CD4-positive, alpha-beta T cell treated with Interleukin-15 for 4 hours (primary cell): ENCODE measurements at places on chromosomes 2 and 18.

GRCh38 chr2:227908266-227909054, 37.0 kb downstream of the DAW1 start:
- DNase-seq, result no peak

- no peak for DNase-seq
Measured at GRCh38 chr2:167191588-167191987, 303.3 kb downstream of the XIRP2 start.

- DNase-seq, result no peak
Measured at GRCh38 chr2:28389399-28390240, 3.0 kb upstream of the FOSL2 start.

DNA sequence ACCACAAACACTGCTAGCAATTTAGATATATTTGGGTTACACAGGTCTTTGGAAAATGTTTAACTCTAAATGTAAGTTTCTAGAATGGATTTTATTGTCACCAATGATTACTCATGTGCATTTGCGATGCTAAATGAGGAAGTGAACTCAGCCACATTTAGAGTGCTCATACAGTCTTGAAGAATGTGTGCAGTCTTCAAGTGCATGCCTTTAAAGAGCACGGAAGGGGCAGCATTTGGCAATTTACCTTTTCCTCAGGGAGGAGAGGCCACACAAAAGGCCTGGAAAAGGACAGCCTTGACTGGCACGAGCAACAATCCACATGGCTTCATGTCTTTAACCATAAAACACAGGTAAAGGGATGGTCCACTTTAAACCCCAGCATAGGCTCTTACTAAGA, 78.5 kb upstream of the STK17B start:
- no peak for DNase-seq

DNA sequence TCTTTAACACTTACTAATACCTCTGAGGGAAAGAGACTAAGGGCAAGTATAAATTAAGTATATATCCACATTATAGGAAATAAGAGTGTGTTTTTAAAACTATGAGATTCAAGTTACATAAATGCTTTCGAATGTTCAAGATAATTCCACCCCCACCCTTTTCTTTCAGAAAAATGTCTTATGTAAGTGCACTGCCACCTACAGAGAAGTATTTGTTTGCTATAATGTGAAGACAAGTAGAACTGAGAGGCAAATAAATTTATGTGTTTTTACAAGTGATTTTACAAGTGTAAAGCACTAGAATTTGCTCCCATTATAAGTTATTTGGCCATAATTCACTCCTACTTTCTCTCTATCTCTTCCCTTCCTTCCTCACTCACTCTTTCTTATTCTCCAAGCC, 99.9 kb upstream of the CRACDL start:
- no peak for DNase-seq

GRCh38 chr2:145090841-145091761, 571.2 kb upstream of the ZEB2 start:
- no peak for DNase-seq

DNA sequence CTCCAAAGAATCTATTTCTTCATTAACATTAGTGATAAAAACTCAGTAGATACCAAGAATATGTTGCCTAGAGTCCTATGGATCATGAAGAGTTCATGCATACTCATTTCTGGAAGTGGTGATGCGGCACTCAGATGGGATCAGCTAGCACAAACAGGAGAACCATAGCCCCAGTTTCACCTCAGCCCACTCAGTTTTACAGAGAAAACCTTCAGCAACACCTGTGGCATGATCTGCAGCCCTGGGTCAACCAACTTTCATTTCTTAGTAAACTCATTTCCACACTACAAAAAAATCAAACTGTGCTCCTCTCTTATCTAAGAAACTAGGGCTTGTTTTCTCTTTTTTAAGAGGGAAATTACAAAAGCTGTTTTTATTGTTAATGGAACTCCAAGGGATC, 569.4 kb downstream of the CCDC85A start:
- DNase-seq, result no peak

- no peak for DNase-seq
Measured at GRCh38 chr18:41558715-41559114, 396.3 kb upstream of the PIK3C3 start.

DNA sequence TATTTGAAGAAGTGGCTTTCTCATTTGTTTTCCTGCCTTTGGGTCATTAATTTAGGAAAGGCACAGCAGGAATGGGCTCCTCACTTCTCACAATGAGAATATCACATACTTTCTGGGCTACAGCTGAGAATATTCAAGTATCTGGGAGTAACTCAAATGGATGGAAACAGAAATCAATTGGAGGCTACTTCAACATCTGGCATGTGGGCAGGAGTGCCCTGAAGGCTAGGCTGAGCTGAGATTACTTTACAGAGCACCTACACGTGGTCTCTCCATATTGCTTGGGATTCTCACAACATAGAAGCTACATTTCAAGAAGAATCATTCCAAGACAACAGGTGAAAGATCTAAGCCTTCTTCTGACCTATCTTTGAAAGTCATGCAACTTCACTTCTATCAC, 325.4 kb downstream of the PID1 start:
- DNase-seq, result no peak

- no peak for DNase-seq
Measured at GRCh38 chr2:179252423-179252822, 12.2 kb downstream of the SESTD1 start.

GRCh38 chr2:149858216-149858615, 270.6 kb upstream of the MMADHC start:
- no peak for DNase-seq

- DNase-seq, result no peak
Measured at GRCh38 chr18:23479829-23480505, 23.3 kb upstream of the RMC1 start.

- no peak for DNase-seq
Measured at GRCh38 chr2:123540291-123540690, 484.8 kb upstream of the CNTNAP5 start.

DNA sequence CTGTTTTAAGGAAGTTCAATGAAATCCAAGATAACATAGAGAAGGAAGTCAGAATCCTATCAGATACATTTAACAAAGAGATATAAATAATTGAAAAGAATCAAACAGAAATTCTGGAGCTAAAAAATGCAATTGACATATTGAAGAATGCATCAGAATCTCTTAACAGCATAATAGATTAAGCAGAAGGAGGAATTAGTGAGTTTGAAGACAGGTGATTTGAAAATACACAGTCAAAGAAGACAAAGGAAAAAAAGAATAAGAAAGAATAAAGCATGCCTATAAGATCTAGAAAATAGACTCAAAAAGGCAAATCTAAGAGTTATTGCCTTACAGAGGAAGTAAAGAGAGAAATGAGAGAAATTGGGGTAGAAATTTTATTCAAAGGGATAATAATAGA, 204.1 kb downstream of the SS18 start:
- DNase-seq, result no peak

GRCh38 chr2:169573974-169574299, 272 bp upstream of the FASTKD1 start:
- DNase-seq, result no peak

GRCh38 chr18:48992133-48992532, 41.4 kb upstream of the SMAD7 start:
- DNase-seq, result no peak

- DNase-seq, result no peak
Measured at GRCh38 chr2:241532733-241533601, 24.6 kb upstream of the STK25 start.

GRCh38 chr18:36811430-36811829, 17.4 kb downstream of the TPGS2 start:
- DNase-seq, result no peak

- no peak for DNase-seq
Measured at GRCh38 chr18:22436136-22436535, 18.4 kb upstream of the CTAGE1 start.

GRCh38 chr2:45851576-45852304, 200.3 kb downstream of the PRKCE start:
- DNase-seq, result no peak

DNA sequence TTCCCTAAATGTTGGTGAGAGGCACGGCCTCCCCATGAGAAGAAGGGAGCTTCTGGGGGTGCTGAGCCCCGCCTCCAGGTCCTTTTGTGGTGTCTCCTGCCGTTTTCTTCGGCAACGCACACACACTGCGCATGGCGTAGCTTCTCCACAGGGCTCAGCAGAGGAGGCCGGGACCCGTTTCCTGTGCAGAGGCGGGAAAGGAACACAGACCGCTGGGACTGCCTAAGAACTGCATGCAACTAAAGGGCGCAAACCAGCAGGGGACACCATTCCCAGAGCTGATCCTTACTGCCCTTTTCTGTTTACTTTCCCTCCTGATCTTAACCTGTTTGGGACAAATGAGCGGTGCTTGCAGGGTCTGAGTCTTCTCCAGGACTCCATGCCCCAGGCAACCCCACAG, 90.3 kb upstream of the CAPN13 start:
- no peak for DNase-seq

DNA sequence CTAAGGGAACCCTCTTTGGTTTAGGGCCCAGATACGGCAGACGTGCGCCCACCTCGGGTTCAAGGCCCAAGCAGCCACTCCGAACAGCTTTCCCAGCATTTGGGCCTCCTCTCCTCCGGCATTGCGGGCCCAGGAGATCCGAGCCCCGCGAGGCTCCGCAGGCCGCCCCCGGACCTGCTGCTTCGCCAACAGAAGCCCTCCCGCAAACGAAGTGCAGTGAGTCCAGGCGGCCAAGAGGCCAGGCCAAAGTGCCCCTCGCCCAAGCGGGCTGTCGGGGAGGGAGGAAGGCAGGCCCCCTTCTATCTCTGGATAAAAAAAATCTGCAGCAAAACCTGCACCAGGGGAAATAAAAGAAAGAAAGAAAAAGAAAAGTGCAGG, 6.0 kb downstream of the EN1 start:
- DNase-seq, result no peak

DNA sequence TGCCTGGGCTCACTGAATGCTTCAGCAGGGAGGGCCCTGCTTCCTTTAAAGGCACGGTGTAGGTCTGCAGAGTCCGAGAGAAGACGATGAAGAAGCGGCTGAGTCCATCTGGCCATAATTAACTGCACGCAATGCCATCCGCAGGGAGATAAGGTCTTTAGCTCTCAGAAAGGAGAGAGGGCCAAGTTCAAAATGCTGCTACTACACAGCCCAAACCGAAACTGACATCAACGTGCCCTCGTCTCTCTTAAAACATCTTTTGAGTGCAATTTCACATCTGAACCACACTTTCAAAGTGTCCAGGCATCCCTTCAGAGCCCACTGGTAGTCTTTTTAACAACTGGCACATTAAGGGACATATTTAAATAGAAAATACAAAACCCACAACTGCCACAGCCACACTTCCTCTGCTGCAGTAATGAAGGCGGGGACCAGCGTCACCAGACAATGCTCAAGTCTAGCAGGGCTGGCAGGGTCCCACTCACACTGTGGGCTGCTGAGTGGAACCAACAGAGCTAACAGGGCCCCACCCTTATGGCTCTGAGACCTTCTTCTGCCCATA, 35.8 kb downstream of the ST3GAL5 start:
- DNase-seq, result peak; percentile 81

- no peak for DNase-seq
Measured at GRCh38 chr18:58495207-58495606, 133.7 kb downstream of the ALPK2 start.

DNA sequence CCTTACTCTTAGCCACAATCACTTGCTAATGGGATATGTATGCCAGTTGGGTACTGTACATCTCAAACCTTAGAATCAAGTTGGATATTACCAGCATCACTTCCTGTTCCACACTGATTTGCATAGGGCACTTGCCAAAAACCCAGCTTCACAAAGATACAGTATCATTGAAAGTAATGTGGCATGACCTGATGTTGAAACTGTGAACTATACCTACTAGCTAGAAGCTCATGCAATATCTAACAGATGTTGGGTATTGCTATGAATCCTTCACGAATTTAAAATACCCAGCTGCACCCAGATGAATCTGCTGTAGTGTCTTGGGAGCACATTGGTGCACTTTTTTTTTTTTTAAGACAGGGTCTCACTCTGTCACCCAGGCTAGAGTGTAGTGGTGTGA, 6.5 kb upstream of the STAMBP start:
- DNase-seq, result no peak

GRCh38 chr2:231001921-231002320, 6.0 kb downstream of the SPATA3 start:
- no peak for DNase-seq

- no peak for DNase-seq
Measured at GRCh38 chr2:160207804-160208654, 8.0 kb upstream of the ITGB6 start.

DNA sequence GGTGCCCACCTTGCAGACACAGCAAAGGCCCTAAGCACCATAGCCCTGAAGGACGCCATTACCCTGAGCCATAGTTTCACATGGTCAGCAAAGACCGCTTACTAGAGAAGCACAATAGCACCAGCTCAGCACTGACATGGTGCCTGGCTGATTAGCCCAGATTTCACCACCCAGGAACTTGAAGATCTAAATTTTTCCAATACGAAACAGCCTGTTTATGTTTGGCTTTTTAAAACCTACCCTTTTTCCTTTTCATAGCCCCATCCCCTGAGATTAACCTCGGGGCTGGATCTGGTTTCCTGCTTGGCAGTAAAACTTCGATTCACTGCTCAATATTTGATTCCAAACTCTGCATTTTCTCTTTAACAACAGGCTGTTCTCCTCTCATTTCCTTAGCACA, 158.5 kb upstream of the PID1 start:
- DNase-seq, result no peak

- DNase-seq, result no peak
Measured at GRCh38 chr18:10370716-10371115, 83.7 kb upstream of the APCDD1 start.

- DNase-seq, result no peak
Measured at GRCh38 chr2:45435316-45435715, 175.8 kb downstream of the SRBD1 start.

DNA sequence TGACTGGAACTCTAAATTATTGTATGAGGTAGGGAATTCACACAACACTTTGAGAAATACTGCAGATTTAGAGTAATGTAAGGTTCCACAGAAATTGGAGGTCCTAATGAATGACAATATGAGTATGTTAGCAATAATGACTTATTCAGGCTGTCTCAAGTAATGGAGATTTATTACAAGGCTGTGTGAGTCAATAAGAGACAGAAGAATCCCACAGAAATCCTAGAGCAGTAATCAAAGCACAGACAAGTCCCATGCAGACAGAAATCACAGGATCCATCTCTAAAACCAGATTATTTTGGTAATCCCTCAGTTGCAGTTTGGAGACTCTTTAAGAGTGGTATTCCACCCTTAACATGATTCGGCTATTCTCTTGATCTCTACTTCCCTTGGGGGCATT, 83.6 kb downstream of the FAM161A start:
- DNase-seq, result no peak

GRCh38 chr2:152766928-152767327, 48.5 kb downstream of the ARL6IP6 start:
- no peak for DNase-seq

- no peak for DNase-seq
Measured at GRCh38 chr2:196696423-196697079, 57.0 kb downstream of the CCDC150 start.

GRCh38 chr2:101759162-101759561, 61.7 kb downstream of the MAP4K4 start:
- DNase-seq, result no peak
